MCF 10A (cell line): ENCODE measurements at places on chromosomes 3 and 15.
A peak's percentile ranks its signal among the peaks of the same experiment; 100 is the strongest.

DNA sequence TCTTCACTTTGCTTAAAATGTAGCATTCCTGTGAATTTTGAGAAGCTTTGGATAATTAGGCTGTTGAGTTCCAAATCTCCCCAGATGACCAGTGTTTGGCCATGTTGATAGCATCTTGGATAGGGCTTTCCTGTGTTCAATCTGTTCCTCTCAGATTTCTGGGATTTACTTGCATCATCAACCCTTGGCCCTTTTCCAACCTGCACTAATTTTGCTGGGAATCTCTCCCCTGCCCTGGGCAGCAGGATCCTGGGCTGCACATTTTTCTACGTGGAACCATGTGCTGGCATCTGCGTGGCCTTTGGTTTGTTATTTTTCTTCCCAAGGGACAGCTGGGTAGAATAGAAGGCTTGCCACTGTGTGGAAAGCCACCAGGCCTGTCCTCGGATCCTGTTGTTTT, 75.4 kb upstream of the PLXNA1 start:
- peak; percentile 74 for DNase-seq

DNA sequence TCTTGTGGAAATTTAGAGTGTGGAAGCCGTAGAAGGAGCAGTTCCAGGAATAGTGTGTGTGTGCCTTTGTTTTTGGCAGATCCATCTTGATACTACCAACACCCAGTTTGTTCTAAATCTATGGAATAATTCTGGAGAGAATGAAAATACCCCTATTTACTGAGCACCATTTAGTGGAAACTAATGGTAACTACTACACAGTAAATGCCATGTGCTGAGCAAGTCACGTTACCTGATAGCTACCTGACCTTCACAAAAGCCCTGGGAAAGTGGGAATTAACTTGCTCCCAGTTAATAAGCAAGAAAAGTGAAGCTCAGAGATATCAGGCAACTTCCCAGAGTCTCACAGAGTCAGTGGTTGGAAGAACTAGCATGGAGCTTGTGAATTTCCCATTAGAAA, 137.7 kb downstream of the ARPP21 start:
- DNase-seq, result no peak

- DNase-seq, result no peak
Observed at GRCh38 chr3:110454066-110454465, 617.5 kb upstream of the NECTIN3 start.

- peak; percentile 64 for DNase-seq
Observed at GRCh38 chr3:197750396-197750831, 731 bp downstream of the FYTTD1 start.
